ENCODE measurements at places on chromosomes 6 and 20.

DNA sequence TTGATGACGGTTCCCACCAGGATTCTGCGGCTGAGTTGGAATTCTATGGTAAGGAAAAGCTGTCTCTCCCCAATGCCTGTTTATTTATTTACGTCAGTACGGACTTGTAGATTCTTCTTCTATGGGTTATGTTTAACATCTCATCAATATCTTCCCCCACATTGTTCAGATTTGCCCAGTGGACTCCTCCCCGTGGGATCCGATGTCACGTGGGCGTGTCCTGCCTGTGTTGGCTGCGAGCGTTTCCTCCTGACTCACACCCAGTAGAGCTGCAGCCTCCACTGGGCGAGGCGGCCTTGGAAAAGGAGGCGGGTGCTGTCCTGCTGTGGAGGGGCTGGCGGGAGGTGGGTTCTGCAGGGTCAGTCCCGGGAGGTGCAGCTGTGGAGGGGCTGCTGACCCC, 46.8 kb upstream of the SLCO4A1 start:
- DNase-seq, result no peak

- DNase-seq, result no peak
Observed at GRCh38 chr20:48236000-48236970, 451.0 kb upstream of the SULF2 start.

- DNase-seq, result no peak
Observed at GRCh38 chr20:57586370-57586793, 25.5 kb downstream of the PCK1 start.

DNA sequence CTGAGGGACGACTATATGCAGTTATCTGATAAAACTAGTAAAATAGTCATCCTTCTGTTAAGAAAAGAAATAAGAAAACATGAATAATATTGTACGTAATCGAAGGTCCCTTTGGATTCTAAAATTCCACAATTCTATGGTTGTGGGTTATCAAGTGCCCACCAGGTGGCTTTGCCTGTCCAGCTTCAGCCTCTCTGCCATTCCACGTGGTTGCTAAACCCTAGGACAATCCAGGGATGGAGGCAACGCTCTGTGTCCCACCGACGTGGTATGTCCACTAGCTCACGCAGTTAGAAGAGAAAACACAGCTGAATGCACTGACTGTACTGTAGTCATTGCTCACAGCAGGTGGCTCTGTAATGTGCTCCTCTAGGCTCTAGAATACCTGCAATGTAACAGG, 349.3 kb downstream of the FARS2 start:
- no peak for DNase-seq

- no peak for DNase-seq
Observed at GRCh38 chr6:148240461-148240840, 102.2 kb upstream of the SASH1 start.

DNA sequence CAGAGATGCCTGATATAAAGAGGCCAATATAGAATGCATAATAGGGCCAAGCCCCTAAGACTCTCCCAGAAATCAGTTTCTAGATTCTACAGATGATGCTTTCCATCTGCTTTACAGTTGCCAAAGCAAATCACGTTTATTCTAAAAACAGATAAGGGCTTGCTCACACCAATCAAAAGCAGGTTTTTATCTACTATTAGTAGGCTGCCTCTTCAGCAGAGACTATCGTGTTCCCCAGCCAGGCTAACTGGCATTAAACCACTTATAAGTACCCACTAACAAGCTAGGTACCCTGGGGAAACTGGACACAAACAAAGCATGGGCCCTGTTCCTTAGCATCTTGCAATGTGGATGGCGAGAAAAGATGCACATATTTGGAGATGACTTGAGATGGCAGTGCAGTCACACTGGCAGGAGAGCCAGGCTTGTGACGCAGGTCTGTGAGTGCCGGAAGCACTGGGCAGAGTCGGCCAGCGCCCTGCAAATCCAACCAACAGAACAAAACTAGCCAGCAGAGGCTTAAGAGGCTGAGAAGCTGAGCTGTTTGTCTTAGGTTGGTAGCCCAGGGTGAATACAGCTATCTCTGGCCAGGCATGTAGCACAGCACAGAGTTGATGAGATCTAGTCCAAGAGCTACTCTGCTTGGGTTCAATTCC, 73.4 kb downstream of the GFOD1 start:
- DNase-seq, result no peak

DNA sequence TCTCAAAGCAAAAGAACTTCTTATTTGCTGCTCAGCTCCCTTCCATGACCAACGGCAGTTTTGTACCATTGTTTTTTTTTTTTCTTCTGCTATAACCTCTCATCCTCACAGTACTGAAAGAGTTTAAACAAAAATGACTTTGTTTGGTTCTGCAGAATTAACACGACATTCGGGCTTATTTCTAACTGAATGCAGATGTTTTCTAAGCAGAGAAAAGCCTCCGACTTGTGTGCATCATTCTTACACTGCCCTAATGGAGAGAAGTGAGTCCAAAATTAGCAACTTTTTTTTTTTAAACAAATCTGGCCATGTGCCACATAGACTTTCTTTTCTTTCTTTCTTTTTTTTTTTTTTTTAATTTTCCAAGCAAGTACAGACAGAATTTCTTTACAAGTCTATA, 382.7 kb downstream of the HDGFL1 start:
- DNase-seq, result no peak

DNA sequence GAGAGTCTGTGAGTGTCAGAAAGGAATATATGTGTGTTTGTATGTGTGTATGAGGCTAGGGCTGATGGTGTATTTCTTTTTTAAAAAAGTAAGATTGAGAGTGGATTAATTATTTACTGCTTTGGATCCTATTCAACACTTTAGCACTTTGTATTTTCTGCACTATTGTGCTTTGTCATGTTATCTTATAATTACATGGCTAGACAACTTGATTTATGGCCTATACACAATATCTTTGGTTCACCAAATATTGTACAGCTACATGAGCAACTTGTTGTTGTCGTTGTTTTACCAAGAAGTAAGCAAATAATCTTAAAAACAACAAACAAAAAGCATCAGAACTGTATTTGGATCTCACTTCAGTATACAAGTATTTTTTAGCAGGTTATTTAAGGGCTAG, 84.6 kb upstream of the TBX18 start:
- DNase-seq, result no peak

DNA sequence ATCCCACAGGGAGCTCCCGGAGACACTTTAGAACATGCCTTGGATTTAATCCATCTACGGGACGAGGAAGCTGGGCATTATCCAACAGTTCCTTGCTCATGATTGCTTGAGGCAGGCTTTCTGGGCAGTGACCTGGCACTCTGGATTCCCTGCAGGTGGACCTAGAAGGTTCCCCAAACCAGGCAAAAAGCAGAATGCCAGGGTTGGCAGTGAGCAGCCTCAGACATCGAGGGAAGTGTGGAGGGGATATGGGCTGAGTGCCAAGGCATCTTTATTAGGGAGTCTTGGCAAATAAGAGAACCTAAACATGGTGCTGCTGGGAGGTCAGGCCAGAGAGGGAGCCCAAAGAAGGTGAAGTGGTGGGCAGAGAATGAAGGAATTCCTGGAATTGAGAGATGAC, 158.5 kb downstream of the CD83 start:
- no peak for DNase-seq

DNA sequence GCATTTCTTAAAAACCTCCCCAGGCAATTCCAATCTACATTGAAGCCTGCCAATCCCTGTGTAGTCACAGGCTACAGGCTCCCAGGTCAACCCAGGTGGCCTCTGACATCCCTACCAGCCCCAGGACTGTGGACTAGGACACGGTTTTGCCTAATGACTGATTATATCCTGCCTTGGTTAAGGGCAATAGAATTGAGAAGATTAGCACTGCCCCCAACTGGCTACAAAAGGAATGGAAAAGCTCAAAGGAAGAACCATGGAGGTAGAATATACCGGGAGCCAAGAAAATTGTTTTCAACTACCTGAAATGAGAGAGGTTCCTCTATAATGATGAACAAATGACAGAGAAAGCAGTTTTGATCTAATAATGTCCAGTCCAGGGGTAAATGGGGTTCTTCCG, 421.1 kb upstream of the AGPAT4 start:
- no peak for DNase-seq

- no peak for DNase-seq
Observed at GRCh38 chr20:20237093-20237959, 130.6 kb upstream of the INSM1 start.

DNA sequence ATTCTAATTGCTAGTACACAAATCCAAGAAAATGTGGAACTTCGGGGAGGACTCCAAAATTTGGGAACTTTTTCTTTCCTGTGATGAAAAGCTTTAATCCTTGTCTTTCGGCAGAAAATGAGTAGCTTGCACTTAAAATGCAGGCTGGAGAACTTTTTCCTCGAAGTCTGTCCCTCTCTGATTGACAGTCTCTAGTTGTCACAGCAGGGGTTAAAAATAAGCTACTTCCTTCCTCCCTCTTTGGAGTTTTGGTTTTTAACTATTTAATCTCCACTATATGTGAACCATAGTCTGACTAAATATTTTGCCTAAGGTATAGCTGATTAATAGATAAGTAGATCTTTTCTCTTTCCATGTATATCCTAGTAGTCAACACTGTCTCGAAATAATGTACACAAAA, 66.8 kb upstream of the MBOAT1 start:
- DNase-seq, result no peak

GRCh38 chr6:105898286-105898685, 187.8 kb upstream of the PRDM1 start:
- no peak for DNase-seq

DNA sequence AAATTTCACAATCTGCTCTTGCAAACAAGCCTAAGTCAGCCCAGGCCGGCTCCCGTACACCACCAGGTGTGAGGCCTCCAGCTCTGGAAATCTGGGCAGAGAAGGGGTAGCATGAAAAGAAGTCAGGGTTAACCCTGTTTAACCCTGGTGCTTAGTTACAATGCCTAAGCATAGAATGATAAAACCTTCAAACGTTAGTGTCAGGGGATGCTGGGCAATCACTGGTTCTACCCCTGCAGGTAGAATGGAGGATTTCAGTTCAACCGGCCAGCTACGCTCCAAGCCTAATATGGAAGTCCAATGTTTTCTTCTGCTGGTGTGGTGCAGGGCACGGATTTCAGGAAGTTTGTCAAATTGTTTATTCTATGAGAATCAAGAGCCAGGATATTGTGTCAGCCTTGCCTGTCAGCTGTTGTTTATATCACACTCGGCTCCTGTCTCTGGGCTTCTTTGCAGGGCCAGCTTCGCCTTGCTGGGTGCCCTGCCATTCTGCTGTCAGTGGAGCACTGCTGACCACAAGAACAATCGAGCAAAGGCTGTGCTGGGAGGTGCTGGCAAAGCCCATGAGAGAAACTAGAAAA, 20.2 kb upstream of the CD93 start:
- no peak for DNase-seq

- DNase-seq, result no peak
Observed at GRCh38 chr6:8857160-8857559, 421.8 kb upstream of the SLC35B3 start.

DNA sequence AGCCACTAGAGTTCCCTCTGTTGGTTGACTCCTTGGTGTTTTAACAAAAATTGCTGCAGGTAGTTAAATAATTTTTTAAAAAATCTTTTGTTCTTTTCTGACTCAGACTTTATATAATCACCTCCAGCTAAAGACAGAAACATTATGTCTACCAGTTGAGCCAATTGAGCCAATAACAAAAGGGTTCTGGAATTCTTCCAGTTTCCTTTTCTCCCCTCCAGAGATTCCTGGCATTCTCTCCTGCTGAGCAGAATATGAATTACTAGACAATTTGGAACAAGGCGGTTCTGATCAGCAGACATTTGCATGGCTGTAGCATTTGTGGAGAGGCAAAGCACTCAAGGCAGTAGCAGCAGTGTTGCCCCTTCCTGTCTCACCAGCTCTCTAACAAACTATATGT, 144.0 kb upstream of the SLC35B3 start:
- DNase-seq, result no peak

DNA sequence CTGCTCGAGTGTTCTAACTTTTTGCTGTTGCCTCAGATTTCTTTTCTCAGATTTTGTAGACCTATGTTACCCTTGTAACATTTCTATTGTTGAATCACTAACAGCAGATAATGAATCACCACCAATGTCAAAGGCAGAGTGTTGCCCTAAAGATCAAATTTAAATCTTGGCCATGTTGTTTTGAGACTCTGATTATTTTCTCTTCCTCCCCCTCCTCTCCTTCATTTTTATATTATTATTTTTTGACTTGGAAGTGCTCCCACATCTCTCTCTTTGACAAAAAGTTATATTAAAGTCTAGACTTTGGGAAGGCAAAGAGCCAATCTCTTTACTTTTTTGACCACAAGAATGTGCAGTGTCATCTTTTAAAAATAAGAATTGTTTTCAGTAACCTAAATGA, 422.7 kb downstream of the NKAIN2 start:
- DNase-seq, result no peak

DNA sequence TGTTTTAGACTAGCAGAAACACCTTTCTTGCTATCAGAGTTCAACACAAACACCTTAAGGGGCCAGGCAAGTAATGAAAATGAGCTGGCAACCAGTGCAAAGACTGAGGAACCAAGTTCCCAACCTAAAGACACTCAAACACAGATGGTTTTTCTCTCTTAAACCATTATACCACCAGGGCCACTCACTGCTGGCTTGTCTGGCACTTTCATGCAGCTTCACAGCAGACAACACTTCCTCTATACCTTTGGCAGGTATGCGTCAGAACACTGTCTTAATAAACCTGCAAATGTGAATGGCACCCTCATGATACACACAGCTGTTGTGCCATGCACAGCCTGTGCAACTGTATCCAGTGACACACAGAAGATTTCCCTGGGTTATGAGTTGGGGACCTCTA, 41.6 kb downstream of the NFATC2 start:
- no peak for DNase-seq

- DNase-seq, result no peak
Observed at GRCh38 chr6:15101130-15101529, 144.7 kb upstream of the JARID2 start.

GRCh38 chr20:22711971-22712755, 127.8 kb upstream of the FOXA2 start:
- DNase-seq, result no peak

DNA sequence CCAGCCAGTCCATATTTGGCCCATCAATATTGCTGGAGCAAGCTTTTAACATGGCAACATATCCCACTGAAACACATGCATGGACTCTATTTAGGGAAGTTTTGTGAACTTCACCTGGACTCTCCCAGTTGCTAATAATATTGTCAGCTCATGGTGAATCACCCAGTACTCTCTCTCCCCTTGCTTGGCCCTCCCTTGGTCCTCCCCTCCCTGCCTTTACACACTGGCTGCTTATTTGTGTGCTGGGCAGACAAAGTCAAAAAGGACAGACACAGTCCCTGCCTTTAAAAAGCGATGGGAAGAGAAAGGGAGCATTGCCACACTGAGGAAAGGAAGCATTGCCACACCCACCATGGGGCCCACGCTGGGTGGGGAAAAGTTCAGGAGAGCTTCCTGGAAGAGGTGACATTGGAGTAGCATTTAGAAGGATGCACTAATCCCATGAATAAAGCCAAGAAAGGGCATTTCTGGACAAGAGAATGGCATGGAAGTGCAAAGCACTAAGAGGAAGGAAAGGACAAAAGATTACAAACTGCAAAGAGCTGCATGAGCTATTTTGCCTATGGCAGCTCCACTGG, 143.4 kb upstream of the EXOC2 start:
- no peak for DNase-seq
